ENCODE measurements at places on chromosomes 7 and 10.

GRCh38 chr10:110704070-110704469 is 59.9 kb downstream of the RBM20 start:
- DNase-seq, result no peak

GRCh38 chr7:47546171-47546570 is 35.7 kb downstream of the TNS3 start:
- no peak for DNase-seq

DNA sequence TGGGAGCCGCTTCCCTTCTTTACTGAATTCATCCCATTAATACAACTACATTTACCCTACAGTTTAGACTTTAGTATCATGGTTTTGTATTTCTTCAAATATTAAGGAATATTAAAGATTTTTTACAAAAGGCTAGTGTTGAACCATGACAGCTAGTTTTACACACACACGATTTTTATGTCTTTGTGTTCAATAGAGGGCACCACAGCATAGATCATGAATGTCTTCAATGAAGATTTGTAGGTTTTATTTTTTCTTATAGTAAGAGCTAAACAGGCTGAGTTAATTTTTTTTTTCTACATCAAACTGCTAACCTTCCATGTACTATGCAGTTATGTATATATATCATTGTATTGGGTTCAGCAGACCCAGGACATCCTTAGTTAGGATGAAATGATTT is 76.9 kb downstream of the SNX10 start:
- DNase-seq, result no peak

DNA sequence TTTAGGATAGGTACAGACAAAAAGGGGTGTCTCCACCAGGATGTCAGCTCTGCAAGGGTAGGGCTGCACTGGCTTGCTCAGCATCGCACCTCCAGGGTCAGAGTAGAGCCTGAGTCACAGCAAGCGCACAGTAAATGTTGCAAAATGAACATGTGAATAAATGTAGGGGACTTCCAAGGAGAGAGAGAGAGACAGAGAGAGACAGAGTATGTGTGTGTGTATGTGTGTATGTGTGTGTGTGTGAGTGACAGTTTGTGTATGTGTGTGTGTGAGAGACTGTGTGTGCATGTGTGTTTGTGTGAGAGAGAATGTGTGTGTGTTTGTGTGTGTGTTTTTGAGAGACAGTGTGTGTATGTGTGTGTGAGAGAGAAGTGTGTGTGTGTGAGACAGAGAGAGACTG is 163.3 kb downstream of the RPS24 start:
- no peak for DNase-seq

DNA sequence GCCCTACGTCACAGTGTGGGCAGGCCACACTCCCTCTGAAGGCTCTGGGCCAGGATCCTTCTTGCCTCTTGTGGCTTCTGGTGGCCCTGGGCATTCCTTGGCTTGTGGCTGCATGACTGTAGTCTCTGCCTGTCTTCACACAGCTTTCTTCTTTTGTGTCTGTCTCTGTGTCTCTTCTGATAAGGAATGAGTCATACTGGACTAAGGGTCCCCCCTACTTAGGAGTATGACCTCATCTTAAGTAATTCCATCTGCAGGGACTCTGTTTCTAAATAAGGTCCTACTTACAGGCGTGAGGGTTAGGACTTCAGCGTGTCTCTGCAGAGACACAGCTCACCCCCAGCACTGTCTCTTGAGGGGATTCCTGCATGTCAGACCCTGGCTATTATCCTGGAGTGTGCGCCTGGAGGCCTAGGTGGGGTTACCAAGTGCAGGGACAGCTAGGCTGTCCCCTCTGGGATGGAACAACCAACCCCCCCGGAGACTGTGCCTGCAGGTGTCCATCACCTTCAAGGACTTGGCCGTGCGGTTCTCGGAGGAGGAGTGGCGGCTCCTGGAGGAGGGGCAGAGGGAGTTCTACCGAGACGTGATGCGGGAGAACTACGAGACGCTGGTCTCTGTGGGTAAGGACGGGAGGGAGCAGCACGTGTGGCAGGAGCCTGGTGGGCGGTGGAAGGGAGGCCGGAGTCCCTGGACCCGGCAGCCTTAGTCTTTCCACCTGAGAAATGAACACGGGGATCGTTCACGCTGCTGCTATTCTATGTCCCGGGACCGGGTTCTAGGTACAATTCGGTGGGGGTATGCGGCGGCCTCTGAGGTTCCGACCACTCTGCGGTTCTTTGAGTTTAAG is 54.1 kb downstream of the ZNF467 start:
- peak; percentile 88 for DNase-seq

- no peak for DNase-seq
Observed at GRCh38 chr10:516764-517163, 172.7 kb downstream of the DIP2C start.

GRCh38 chr10:109892117-109892516 is 31.2 kb downstream of the XPNPEP1 start:
- DNase-seq, result peak; percentile 37

GRCh38 chr7:744854-745430 is 17.9 kb upstream of the PRKAR1B start:
- DNase-seq, result no peak

- peak; percentile 43 for DNase-seq
Observed at GRCh38 chr7:32062150-32062549, 8.1 kb downstream of the PDE1C start.

DNA sequence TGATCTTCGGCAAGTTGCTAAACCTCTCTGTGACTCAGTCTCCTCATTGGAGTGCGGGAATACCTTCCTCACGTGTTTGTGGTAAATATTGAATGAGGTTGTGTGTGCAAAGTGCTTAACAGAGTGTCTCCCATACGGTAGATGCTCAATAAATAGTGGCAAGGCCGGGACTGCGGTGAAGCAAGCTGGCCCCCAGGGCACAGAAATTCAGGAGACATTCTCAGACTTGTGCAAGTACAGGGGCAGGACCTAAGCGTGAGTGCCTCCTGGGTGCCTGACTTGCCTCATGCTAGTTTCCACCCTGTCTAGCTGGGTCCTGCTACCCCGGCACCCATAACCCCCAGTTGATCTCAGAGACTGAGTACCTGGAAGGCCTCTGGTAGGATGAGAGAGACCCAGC is 97.8 kb downstream of the CDH23 start:
- no peak for DNase-seq

DNA sequence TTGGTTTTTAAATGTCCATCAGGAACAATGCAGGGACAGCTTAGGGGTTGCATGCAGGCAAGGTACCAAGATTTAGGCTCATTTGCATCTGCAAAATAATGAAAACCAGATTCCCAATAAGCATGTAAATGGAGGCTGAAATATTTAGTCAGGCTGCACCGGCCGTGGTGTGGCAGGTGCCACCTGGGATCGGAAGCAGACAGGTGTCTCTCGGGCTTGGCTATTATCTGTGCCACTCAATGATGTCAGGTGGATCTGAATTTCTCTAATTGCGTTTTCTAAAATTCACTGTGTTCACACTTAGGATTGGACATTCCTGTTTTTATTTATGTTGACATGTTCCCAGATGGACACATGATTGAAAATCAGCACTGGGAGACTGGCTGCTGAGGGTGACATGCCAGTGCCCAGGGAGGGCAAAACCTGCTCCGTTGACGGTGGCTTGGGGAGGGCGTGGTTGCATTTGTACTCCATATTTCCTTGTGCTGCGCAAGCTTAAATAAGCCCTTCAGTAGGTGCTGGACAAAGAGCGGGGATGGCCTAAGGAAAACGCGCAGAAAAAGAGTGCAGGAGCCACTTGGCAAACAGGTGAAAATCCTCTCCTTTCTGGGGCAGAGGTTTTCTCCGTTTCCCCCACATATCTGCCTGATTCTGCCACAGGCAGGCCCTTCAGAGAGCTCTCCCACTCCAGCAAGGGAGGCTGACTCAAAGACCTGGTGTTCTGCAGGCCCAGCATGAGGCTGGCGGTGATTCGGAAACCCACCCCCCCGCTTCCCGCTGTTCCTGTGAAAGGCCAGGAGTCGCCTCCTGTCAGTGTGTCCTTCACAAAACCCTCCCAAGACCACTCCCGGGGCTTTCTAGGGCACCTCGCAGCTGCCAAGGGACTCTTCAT is 142.5 kb downstream of the WDR37 start:
- DNase-seq, result no peak

- no peak for DNase-seq
Observed at GRCh38 chr7:1940863-1941262, 270.8 kb downstream of the ELFN1 start.

DNA sequence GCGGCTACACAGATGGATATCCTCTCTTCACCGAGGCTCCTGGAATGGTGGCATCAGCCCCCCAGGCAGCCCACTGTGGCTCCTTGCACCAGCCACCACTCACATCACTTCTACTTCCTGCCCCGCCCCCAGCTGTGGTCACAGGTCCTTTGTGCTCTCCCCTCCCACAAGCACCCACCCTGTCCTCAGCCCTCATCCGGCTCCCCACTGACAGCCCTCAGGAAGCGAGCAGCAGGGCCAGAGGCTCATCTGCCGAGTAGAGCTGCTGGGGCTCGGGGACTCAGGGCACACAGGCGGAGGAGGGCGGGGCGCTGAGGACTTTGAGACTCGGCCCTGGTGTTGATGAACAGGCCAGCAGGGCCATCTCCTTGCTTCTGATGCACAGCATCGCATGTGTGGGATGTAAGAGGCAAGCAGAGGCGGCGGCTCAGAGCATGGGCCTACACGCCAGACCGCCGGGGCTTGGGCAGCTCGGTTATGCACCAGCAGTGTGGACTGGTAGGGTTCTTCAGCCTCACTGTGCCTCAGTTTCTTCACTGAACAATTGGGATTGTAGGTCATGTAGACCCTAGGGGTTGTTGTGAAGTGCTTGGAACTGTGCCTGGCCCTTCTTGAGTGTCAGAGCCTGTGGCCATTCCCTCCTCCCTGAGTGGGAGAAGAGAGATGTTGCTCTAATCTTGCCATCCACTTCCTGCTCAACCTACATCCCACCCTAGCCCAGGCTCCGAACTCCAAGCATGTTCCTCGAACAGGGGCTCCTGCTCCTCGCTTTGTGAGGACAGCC is at the start of gene PRF1:
Gene PRF1, minus strand, starts transcription at position 77 of the 784 bp plus-strand sequence. CDS start 1,839 bp downstream, outside the sequence.
- DNase-seq, result no peak

DNA sequence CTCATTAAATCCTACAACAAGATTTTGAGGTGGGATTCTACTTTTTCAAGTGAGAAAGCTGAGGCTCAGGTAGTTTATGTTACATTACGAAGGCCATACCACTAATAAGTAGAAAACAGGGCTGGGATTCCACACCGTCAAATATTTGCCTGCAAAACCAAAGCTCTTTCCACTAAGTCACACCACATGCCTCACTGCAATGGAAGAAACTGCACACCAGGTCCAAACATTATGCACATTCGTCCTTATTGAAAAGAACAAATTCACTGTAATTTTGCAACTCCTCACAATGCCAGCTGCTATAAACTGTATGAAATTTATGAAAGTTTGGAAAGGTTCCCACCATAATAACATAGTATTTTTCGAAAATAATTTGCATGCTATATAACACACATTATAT is 66.5 kb downstream of the DGKB start:
- DNase-seq, result no peak

- DNase-seq, result peak; percentile 34
Observed at GRCh38 chr7:585229-585711, 65.6 kb upstream of the PDGFA start.

DNA sequence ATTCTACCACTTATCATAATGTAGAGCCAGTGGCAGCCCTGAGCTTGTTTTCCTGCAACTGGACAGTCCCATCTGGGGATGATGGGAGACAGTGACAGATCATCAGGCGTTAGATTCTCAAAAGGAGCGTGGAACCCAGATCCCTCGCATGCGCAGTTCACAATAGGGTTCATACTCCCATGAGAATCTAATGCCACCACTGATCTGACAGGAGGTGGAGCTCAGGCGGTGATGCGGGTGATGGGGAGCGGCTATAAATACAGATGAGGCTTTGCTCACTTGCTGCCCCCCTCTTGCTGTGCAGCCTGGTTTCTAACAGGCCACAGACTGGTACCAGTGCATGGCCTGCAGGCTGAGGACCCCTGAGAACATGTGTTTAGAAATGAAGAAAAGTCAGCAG is 260.1 kb downstream of the CAMK1D start:
- DNase-seq, result no peak

DNA sequence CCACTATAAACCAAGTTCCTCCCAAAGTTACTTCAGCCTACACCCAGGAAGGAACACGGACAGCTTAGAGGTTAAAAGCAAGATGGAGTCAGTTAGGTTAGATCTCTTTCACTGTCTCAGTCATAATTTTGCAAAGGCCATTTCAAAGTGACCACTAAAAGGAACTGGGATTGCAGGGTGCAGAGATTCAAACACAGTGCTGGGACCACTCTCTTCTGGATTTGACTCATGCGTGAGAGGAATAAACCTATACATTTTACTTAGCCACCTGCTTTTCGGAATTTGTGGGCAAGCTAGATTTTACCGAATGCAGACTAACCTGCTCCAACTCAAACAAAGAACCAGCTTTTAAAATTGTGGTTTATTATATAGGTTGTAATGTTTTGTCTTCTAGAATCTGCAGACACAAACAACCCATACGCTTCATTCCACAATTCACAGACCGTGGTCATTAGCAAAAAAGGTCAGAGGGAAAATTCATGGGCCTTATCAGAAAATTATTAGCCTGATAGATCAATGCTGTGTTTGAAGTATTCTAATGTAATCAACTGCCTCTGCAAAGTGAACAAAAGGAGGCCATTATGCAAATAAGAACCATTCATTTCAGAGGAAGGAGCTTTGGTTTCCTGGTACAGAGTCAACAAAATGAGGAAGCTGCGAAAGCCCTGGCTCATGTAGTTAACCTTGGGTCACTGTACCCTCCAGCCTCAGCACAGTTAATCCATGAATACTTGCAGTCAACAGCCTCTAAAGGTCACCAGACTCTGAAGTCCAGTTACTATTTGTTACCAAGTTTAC is 342.7 kb upstream of the KLF6 start:
- no peak for DNase-seq

DNA sequence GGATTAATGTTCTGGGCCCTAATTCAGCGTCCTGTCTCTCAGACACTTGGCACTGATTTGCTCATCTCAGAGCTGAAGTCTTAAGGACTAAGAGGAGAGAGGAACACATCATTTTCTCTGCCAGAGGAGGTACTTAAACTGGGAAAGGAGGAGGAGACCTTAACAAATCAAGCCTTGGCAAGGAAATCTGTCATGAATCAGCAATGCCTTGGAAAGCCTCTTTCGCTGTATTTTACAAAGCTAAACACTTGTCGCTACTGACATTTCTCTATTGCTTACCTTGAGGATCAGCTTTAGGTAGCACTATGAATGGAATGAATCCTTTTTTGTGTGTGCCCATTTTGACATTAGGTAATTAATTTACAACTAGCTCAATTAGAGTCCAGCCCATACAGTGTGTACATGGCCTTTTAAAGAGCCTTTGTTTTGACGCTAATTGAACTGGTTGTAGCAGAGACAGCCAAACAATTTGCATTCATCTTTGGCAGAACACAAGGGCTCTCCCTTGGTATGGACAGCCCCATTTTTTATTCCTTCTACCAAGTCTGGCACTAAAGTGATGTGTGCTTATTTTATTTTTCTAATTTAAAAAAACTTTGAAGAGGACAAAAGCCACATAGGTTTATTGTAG is 37.4 kb downstream of the AUTS2 start:
- DNase-seq, result no peak
